ENCODE measurements at places on chromosomes 2 and 18. TPM values are rescaled to one million over a fixed set of nuclear protein-coding genes. Genes with fewer than 3 reads are reported as not detected.
A peak's percentile ranks its signal among the peaks of the same experiment; 100 is the strongest.

- DNase-seq = no peak
These were observed 42.7 kb downstream of the UBE2F start for GRCh38 chr2:238009563-238009962.

DNA sequence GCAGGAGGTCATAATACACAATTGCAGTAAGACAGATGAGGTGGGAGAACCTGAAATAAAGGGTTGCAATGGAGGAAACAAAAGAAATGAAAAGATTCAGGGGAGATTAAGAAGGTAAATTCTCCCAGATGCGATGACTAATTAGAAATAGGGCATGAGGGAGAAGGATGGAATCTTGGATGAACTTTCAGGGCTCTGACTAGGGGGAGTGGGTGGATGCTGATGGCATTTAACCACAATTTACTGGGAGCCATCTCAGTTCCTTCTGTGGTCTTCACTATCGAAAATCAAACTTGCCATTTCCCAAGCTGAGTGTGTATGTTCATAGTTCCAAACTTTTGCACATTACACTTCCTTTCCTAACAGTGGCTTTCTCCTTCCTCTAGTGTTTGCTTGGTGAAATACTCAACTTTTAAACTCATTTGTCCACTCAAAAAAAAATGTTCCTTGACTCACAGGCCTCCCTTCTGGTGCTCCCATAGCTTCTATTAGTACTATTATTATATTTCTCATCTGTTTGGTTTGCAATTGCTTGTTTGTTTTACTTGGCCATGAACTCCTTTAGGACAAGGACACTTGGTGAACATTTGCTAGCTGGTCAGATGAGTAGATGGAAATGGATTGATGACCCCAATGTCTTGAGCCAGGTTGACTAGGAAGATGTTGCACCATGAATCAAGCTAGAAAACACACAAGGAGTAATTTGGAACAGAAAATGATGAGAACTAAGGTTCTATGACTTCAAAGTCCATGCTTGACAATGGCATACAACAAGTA is 178.5 kb downstream of the DIS3L2 start:
- DNase-seq = no peak

- no peak for DNase-seq
These were observed 135.0 kb upstream of the ARL4C start for GRCh38 chr2:234631646-234632514.

DNA sequence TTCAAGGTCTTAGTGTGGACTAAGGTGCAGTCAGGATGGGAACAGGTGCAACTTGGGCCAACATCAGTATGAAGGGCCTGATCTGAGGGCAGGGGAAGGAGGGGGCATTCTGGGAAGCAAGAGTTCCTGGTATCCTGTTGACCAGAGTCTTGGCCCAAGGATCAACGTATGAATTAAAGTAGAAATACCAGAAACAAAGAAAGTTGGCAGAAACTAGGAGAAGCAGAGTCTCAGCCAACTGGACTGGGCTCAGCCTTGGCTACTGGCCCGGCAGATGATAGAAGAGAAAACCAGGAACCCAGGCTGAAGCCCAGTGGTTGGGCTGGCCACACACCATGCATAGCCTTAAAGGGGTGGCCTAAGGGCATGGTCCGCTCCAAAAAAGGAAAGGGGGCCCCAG is 2.3 kb downstream of the CETN1 start:
- DNase-seq = no peak

The PLEKHH2 gene
- 2.3 TPM for total RNA-seq

- DNase-seq = peak; percentile 55
These were observed 115.6 kb upstream of the AGAP1 start for GRCh38 chr2:235378246-235378645.

The FZD7 gene
- total RNA-seq = 30.9 TPM

The PTGR3 gene
- 38.4 TPM for total RNA-seq

DNA sequence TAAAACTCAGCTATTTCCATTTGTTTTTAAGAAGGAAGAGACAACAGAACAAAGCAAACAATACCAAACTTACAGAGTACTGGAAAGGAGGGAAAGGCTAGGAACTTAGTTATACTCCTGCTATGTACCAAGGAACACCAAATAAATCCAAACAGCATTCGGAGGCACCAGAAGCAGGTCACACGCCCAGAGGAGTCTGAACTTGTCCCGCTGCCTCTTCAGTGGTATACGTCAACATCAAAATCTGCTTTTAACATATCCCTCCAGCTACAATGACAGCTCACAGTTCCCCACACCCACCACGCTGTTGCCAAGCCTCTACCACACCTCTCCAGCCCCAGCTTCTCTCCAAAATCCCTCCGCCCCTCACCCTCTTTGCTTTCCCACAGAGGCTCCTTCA is 17.3 kb downstream of the C2orf76 start:
- DNase-seq = no peak

The CLK1 gene
- 57.0 TPM for total RNA-seq

The TFCP2L1 gene
- 4.6 TPM for total RNA-seq

GRCh38 chr2:232075080-232075479 is 113.6 kb downstream of the DIS3L2 start:
- DNase-seq = no peak

DNA sequence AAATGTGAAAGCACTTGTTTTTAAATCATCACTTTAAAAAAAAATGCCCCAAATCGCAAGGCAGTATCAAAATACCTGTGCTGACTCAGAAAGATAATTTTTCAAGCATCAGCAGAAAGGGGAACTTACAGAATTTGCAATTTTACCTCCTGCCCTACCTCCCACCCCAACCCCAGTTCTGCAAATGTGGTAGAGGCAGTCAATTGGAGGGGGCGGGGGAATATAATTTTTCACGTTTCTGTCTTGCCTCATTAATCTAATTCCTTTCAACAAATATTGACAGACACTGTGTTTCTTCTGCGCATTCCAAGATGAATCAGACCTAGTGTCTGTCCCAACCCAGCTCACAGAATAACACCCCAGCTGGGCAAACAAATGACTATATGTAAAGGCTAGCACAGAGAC is 76.8 kb downstream of the ALPK2 start:
- peak; percentile 93 for DNase-seq

GRCh38 chr2:28620801-28621171 is 124.9 kb downstream of the PLB1 start:
- DNase-seq = no peak

The CHRNG gene
- total RNA-seq = not detected

The DYNAP gene
- not detected for total RNA-seq
